ENCODE measurements at places on chromosomes 7 and 10.

DNA sequence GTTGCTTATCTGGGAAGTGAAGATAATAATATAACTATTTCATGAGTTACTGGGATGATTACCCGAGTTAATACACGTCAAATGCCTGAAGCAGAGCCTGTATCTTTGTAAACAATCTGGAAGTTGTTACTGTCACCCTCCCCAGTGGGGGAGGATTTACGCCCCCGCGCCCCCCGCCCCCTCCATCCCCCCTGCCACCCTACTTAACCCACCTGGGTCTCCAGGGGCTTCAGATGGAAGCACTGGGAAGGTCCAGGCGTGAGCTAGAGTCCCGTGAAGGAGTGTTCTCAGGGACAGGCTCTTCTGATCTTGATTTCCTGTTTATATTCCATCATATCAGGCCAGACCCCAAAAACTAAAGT is 691 bp upstream of the PPA1 start:
- DNase-seq = no peak

DNA sequence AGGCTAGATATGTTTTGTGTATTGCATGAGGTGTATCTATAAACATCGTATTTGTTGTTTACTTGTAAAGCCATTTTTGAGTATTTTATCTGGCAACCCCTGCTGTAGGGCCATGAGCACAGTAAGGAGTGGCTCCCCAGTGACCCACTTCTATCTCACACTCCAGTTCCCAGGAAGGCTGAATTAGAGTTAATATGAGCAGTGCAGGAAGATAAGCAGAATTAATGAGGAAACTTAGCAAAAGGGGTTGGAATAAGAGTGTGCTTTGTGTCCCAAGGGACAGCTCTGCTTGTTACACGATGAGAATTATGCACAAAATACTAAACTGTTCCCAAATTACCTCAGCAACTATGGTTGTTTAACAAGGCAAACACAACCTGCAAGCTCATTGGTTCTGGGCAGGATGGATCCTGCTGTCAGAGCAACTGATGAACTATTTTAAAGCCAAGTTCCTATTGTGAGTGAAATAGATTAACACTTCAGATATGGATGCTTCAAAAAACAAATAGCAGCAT is 1005.8 kb downstream of the NRG3 start:
- DNase-seq = no peak

DNA sequence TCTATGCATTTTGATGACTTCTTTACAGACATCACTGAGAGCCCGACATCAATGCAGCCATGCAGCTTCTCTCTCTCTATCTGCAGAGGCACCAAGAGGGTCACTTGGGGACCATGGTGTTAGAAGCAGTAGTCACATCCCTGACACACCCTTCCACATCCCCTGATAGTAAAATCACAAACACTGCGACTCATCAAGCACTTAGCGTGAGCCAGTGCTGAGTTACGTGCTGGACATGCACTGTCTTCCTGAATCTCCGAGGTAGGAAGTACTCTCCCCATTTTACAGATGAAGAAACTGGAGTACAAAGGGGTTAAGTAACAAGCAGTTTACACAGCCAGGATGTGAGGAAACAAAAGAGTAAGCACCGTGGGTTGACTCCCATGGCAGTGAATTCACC is 109.2 kb downstream of the OSBPL3 start:
- DNase-seq = no peak

GRCh38 chr10:36191009-36191408 is 548.9 kb upstream of the FZD8 start:
- no peak for DNase-seq

GRCh38 chr10:84004221-84004620 is 135.1 kb upstream of the GHITM start:
- no peak for DNase-seq

DNA sequence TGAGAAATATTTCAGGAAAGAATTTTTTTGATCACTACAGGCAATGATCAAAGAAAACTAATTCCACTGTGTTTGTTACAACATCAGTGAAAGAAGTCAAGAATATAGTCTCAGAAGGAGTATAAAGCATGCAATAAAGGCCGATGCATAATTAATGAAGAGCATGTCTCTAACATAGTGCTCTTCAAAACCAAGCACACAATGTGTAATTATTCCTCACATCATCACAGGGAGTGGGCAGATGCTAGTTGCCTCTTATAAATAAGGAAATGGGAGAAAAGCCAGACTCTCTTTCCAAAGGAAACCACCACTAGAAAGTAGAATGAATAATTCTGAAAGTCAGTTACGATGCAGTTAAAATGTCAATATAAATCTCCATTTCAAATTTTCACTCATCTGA is 220.1 kb downstream of the TEX36 start:
- no peak for DNase-seq

DNA sequence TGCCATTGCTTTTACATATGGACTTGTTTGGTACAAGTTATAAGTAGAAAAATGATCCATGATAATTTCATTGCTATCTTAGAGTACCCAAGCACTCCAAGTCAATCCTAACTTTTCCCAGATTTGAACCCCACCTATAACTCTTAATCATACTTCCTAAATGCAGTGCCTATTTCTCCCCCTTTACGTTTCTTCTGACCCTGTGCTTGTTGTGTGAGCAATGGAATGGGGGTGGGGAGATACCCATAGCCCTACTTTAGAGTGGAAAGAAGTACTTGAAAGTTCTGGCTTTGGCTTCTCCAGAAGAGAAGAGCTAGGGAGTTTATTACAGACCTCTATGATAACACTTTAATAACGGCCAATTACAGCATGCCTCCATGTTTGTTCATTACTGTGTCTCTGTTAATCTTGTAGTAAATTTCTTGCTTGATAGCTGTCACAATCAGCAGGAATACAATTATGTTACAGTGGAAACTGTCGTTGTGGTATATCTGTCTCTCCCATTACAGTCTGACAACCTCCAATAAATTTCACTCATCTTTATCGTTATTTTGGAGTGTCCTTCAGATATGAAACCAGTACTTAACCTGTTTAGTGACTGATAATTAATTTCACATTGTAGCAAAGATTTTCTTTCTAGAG is 34.0 kb downstream of the CNPY1 start:
- DNase-seq = no peak

- DNase-seq = no peak
Observed at GRCh38 chr7:48074204-48074654, 14.8 kb upstream of the UPP1 start.

DNA sequence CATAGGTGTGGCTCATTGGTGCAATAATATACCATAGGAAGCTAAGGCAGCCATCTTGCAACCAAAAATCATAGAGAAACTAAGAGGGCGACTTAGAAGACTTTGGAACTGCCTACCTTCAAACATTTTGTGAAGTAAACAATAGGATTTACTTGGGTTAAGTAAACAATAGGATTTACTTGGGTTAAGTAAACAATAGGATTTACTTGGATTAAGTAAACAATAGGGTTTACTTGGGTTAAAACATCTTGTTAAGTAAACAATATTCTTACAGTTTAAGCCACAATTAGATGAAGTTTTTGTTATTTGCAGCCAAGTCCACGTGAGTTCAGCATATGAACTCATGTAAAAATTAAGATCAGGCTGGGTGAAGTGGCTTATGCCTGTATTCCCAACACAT is 722.4 kb upstream of the AUTS2 start:
- no peak for DNase-seq

- no peak for DNase-seq
Observed at GRCh38 chr10:122248356-122249302, 22.5 kb upstream of the BTBD16 start.

DNA sequence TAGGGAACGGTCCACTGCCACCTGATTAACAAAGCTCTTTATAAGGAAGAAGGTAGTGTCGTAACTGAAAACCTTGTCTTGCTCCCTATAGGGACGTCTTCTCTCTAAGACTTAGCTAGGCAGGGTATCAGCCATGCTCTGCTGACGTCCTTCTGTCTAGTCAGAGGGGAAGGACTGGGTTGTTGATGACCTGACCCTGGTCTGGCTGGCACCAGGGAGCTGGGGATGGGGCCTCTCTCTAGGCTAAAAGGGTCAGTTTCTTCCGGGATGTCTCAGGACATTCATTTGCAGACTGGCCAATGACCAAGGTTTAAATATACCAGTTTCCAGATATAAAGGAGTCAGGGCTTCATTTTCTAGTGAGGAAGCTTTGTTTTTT is 9.6 kb downstream of the CYP17A1 start:
- DNase-seq = no peak

GRCh38 chr7:128831178-128831993 is 1.2 kb downstream of the FLNC start:
- DNase-seq = no peak

GRCh38 chr10:130512936-130513335 is 376.7 kb downstream of the GLRX3 start:
- no peak for DNase-seq

DNA sequence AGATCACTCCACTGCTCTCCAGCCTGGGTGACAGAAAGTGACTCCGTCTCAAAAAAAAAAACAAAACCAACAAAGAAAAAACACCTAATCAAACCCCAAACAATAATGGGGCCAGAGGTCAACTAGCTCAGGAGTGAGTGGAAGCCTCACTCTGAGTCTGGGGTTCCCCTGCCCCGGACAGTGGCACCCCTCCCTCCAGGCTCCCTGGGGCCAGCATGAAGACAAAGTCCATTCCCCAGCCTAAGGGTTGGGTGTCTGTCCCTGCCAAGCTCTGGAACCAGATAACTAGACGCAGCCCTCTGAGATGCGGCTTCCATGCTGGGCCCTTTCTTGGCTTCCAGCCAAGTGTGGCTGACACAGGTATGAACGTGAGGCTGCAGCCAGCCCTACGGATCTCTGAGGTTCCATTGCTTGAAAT is 1.7 kb upstream of the FUOM start:
- DNase-seq = no peak

GRCh38 chr7:111833466-111833865 is 271.2 kb upstream of the IMMP2L start:
- DNase-seq = no peak

DNA sequence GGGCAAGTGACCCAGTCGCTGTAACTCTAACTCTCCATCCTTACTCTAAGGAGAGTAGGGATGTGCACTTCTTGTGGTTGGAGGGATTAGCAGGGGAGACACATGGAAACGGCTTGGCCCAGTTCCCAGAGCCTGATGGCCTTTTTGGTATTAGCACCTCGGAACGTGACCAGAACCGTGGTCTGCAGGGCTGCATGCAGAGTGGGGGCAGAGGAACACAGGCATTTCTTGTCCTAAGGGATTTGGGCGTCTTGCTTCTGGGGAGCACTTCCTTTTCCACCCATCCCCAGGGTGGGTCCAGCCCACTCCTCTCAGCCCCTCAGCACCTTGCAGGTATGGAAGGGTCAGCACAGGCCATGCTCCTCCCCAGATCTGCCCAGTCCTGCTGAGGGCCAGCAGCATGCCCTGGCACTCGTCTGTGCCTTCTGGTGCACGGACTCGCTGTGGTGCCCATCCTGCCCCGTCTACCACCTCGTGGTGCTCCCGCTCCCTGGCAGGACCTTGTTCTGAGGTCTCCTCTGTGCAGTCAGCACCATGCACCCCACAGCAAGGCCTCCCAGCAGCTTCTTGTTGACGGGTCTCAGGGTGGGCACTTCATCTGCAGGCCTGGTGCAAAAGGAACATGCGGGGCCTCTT is 109.6 kb downstream of the ACTR3B start:
- DNase-seq = no peak

DNA sequence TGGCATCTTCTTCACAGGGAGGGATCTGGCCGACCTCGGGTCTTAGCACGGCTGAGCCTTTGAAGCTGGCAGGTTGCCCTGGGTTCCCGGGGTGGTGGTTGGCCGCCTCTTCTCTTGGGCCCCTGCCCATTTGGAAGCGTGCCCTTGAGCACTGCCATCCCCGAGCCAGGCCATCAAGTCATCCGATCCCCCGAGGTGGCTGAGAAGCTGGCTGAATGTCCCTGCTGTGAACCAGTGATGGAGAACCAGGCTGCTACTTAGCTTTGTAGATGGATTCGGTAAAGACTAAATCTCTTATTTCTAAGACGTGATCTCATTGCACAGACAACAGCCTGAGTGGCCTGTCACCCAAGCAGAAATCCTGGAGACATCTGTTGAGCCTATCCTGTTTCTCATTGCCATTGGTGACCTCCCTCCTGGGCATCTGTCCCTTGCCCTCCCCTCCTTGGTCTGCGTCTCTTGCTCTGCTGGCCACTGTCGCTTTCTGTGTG is 74.3 kb downstream of the GRK5 start:
- DNase-seq = no peak

- no peak for DNase-seq
Observed at GRCh38 chr7:94898340-94898739, 9.1 kb upstream of the PPP1R9A start.

GRCh38 chr10:23253780-23254179 is 61.7 kb downstream of the PTF1A start:
- no peak for DNase-seq

DNA sequence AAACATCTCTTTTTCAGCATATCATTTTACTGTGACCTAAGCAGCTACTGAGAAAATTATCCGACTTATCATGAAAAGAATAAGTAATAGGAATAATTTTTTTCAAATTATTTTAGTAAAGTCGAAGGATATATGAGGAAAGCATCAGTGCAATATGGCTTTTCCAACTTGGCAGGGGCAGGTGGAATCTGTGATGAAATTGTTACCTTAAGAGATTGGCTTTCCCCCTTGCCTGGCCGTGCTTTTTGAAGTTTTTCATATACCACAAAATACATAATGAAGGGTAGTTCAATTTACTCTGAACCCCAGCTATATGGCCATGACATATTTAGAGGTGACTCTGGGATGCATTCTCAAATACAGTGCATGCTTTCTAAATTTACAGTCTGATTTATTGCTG is 87.2 kb upstream of the MKX start:
- no peak for DNase-seq

GRCh38 chr7:147915781-147916180 is 674.8 kb upstream of the C7orf33 start:
- no peak for DNase-seq

DNA sequence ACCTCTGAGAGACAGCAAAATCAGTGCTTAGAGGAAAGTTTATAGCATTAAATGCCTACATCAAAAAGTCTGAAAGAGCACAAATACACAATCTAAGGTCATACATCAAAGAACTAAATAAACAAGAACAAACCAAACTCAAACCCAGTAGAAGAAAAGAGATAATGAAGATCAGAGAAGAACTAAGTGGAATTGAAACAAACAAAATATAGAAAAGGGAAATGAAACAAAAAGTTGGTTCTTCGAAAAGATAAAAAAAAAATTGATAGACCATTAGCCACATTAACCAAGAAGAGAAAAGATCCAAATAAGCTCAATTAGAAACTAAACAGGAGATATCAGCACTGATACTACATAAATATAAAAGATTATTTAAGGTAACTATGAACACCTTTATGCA is 280.0 kb upstream of the NRG3 start:
- no peak for DNase-seq

DNA sequence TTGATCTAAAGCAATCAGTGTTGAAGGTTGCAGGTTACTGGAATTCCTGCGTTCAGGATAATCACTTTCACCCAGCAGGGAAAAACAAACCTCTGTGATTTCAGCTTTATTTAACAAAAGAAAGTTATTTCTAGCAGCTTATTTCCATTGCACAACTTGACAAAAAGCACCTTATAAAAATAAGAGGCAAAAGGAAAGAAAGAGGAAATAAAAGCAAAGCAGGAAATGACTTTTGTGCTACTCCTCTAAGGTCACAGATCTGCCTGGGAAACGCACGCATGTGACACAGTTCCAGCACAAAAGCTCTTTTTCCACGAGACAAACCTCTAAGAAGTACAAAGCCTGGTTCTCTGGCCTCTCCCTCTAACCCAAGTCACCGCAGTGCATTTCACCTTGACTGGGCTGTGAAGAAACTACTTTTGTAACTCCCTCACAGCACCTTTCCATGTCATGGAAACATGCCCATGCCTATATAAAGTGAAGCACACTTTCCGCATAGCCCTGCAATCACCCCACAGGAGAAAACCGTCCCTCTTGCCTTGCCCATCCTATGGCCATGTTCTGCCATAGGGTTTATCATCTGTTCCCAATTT is 870 bp downstream of the ANK3 start:
- DNase-seq = peak; percentile 9

- DNase-seq = no peak
Observed at GRCh38 chr7:50214126-50214670, 90.3 kb upstream of the IKZF1 start.
